SK-N-MC (cell line): ENCODE measurements at places on chromosomes 1 and 21.

DNA sequence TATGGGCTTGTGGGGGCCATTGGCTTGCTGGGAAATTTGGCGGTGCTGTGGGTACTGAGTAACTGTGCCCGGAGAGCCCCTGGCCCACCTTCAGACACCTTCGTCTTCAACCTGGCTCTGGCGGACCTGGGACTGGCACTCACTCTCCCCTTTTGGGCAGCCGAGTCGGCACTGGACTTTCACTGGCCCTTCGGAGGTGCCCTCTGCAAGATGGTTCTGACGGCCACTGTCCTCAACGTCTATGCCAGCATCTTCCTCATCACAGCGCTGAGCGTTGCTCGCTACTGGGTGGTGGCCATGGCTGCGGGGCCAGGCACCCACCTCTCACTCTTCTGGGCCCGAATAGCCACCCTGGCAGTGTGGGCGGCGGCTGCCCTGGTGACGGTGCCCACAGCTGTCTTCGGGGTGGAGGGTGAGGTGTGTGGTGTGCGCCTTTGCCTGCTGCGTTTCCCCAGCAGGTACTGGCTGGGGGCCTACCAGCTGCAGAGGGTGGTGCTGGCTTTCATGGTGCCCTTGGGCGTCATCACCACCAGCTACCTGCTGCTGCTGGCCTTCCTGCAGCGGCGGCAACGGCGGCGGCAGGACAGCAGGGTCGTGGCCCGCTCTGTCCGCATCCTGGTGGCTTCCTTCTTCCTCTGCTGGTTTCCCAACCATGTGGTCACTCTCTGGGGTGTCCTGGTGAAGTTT lies 550 bp downstream of the RXFP4 start:
- DNase-seq: no peak

GRCh38 chr1:208909011-208909984 lies 665.1 kb upstream of the PLXNA2 start:
- no peak for DNase-seq

DNA sequence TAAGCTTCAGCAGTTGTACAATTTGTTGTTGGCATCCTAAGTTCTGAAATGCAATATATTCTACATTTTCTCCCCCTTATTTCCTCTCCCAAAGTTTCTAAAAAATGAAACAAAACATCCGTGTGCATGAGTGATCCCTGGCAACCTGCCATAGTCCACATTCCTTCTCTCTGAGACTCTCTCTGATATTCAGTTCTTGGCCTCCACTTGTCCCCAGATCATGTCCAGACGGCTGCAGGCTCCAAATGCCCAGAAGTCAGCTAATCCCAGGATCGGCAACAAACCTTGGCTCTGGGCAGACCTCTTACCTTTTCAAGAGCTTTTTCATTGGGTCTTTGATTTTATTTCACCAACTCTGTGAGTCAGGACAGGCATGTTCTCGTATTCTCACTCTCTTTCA lies 187.8 kb downstream of the ETS2 start:
- DNase-seq: no peak

- no peak for DNase-seq
Measured at GRCh38 chr21:28602546-28602945, 390.1 kb downstream of the LTN1 start.

DNA sequence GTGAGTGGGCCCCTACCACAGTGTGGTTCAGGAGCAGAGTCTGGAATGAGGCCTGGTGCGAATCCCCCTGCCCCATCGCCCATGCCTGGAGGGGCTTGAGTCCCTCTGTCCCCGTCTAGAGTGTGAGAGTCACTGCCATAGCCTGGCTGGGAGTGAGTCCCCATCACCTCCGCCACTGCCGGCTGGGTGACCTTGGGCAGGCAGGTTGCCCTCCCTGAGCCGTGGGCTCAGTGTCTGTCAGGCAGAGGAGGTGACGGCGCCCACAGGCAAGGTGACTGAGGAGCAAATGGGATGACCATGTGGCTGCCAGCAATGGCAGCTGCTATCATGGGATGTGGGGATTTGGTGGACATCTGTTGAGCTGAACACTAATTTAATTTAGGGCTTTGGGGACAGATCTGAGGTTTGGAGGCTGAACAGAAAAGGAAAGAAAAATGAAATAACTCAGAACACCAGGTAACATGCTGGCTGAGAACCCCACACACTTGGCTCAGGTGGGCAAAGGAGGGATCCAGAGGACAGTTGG lies 38.1 kb upstream of the GPR153 start:
- DNase-seq: no peak

DNA sequence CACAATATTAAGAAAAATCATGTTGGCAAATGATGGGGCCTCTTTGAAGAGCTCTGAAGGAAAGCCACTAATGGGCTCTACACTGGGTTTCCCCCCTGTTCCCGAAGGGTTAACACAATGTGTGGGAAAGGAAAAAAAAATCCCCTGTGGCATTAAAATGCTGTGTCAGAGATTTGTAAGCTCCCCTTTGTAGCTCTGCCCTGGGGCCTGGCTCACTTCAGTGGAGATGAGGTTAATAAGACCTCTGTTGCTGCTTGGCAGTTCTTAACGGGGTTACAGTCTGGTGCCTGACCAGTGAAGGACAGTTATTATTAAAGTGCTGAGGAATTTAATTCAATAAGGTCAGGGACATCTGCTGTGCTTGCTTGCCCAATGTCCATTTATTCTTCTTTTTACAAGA lies 129.7 kb upstream of the UBE2U start:
- peak; percentile 92 for DNase-seq

DNA sequence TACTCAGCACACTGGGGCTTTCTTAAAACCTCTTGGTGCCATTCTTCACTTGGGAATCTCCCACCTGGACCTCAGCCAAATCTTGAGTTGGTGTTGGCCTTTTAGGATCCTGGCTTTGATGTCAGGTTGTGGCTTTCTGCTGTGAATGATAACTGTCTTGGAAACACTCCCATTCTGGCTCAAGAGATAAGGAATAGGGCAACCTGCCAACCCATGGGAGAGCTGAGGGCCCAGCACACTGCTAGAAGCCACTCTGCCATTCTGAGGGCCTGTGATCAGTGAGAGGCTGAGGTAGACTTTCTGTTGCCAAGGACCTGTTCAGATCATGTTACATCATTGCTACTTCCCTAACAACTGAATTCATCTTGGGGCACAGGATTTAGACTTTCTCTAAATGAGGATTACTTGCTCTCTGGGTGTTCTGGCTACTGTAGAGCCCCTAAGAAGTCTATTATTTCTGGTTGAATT lies 45.8 kb downstream of the TTC39A start:
- DNase-seq: no peak

DNA sequence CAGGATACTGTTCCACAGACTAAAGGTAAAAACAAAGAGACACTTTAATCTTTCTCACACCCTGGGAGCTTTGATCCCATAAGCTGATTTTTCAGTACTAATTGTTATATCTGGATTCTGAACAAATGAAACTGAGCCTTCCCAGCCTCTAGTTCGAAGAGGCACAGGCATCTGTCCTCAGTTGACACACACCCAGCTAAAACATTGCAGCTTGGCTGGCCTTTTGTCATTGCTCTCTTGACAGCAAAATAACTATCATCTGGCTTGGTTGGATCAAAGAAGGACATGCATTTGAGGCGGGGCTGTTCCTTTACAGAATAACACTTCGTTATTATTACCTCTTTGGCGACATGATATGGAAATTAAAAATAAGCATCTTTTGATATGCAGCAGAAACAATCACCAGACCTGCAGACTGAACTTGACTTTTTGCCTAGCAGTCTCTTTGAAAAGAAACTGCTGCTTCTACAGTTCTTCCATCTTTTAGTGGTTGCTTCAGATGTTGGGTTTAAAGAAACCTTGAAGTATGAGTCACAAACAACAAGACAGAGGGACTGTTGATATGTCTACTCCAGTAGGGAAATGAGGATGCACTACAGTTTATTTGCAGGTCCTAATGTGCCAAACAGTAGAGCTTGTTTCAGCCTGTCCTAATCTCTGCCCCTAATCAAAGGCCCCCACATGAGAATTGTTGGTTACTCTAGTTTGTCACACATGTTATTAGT lies 166.5 kb downstream of the TPR start:
- DNase-seq: no peak

- DNase-seq: no peak
Measured at GRCh38 chr1:18646786-18647410, 16.3 kb downstream of the PAX7 start.

- no peak for DNase-seq
Measured at GRCh38 chr1:116814926-116815723, 60.9 kb downstream of the CD2 start.

DNA sequence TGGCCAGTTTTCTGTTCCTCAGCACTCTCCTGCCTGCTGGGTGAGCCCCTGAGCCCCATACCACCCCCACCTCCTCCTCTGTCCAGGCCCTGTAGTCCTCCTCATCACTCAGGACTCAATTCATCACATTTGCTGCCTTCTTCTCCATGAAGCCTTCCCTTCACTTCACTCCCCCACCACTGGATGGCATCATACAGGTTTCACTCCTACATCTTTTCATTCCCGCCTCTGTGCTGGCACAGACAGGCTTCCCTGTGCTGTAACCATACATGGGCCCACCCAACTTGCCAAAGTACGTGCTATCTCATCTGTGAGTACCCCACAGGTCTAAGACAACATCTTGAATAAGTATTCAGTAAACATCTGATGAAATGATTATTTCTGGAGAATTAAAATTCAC lies 56.9 kb downstream of the SLC45A1 start:
- no peak for DNase-seq

GRCh38 chr1:45187725-45188124 lies 18.7 kb downstream of the ZSWIM5 start:
- DNase-seq: no peak

DNA sequence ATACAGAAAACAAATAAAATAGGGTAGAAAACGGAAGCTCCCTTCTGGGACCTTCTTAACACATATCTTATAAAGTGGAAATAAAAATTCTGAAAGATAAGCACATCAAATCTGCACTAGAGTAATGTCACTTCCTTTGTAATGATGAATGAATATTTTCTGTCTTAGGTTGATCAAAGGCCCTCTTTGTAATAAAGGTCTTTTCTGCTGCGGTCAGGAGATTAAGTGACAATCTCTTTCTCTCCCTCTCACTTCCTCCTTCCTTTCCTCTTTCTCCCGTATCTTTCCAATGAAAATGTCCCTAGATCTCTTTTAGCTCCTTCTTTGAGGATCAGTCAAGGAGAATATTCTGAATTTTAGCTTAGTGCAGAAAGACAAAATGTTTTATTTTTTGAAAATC lies 33.8 kb downstream of the TMCO1 start:
- DNase-seq: no peak

DNA sequence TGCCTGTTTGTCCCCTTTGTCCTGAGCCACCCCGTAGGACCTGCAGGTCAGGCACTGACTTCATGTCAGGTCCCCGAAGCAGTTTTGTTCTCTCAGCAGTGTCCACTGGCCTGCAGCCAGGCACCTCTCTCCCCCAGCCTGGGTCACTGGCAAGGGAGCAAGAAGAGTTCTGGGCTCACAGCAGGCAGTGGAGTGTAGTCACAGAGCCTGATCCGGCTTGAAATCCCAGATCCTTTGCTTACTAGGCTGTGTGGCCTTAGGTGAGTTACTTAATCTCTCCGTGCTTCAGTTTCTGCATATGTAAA lies 34.2 kb downstream of the L1TD1 start:
- DNase-seq: no peak

DNA sequence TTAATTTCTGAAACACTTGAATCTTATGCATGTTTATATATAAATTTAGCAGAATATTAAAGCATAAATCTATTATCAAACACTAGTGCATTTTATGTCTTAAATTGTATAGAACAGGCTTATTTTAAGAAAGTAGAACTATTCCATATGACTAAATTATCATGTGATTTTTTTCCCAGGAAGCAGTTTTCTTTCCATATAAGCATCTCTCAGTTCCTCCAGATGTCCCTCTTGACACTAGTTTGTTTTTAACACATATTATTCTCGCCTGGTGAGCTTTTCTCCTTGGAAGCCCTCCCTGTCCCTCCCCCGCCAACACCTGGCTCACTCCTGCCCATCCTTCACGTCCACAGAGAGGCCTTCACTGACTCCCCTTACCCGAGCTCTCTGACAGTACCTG lies 48.3 kb upstream of the BCAR3 start:
- no peak for DNase-seq

- no peak for DNase-seq
Measured at GRCh38 chr1:111221633-111222291, 5.8 kb upstream of the CHI3L2 start.

GRCh38 chr1:181392613-181393220 lies 90.6 kb upstream of the CACNA1E start:
- no peak for DNase-seq

DNA sequence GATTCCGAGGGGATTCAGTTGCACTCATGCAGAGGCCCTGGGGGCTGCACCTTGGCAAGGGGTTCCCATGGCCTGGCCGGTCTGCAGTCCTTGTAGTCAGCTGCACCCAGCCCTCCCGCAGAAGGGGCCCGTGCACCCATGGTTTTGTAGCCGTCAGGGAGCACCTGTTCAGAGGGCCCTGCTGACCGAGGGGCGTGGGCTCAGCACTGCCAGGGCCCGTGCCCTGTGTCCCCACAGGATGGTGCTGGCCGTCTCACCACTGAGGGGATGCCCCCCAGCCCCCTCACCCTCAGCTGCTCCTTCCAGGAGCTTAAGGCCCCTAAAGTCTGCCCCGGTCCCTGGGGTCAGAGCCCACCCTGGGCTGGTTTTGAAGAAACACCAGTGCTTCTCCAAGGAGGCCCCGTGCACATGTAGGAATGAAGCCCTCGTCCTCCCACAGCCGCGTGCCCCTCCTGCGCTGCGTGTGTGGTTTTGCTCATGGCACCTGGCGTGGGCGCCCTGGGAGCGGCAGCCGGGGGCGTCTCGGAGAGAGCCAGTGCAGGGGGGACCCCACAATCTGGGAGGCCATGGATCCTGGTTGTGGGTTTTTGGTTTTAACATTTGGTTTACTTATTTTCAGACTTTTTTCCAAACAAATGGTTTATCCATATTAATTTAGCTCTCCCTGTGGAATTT lies 40.1 kb downstream of the PRKCZ start:
- no peak for DNase-seq

- no peak for DNase-seq
Measured at GRCh38 chr1:26121854-26122773, 10.5 kb downstream of the PDIK1L start.

DNA sequence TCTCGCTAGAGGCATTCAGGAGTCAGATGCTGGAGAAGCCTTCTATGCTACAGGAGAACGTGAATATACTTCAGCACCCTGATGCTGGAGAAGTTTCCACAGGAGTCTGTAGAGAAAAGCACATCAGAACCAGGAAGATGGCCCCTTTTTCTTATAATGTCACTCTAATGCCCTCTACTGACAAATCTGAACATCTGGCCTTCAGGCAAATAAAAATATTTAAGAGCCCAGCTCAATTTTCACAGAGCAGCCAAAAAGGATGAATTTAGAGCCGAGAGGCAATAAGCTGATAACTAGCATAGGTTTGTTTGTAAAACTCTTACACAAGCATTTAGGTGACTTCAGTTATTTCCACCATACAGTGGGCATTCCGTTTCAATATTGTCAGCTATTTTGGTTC lies 3.8 kb upstream of the RRP15 start:
- no peak for DNase-seq

GRCh38 chr1:56585985-56586384 lies 6.6 kb upstream of the PLPP3 start:
- no peak for DNase-seq

- no peak for DNase-seq
Measured at GRCh38 chr1:17624611-17625233, 85.2 kb downstream of the ARHGEF10L start.

GRCh38 chr1:206939841-206940587 lies 6.3 kb downstream of the PIGR start:
- no peak for DNase-seq
